Stimulated activated CD8-positive, alpha-beta memory T cell treated with anti-CD3 and anti-CD28 coated beads, Interleukin-7, amount 100 ng/mL, for 4 hours (primary cell): ENCODE measurements at places on chromosomes 13 and 19.

DNA sequence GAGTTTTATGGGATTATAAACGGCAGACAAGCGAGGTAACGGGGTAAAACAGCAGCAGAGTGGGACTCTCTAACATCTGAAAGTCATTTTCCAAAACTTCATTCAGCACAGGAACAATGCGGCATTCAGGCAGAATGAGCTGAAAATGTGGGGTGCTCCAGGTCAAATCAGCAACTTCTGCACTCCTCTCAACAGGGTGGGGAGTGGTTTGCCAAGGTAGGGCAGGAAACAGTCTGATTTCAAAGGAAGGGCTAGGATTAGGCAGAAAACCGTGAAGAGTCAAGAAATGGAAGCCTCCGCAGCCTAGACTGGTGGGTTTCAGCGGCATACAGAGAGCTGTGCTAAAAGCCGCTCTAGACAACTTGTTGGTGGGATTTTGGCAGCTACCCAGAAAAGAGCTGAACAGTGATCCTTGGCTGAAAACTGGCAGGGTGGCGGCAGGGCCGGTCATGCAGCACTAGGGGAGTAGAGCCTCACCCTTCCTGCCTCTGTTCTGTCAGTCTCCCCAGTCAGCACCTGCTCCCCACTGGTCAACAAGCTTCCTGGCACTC lies 154.2 kb upstream of the KLF12 start:
- DNase-seq, result no peak

DNA sequence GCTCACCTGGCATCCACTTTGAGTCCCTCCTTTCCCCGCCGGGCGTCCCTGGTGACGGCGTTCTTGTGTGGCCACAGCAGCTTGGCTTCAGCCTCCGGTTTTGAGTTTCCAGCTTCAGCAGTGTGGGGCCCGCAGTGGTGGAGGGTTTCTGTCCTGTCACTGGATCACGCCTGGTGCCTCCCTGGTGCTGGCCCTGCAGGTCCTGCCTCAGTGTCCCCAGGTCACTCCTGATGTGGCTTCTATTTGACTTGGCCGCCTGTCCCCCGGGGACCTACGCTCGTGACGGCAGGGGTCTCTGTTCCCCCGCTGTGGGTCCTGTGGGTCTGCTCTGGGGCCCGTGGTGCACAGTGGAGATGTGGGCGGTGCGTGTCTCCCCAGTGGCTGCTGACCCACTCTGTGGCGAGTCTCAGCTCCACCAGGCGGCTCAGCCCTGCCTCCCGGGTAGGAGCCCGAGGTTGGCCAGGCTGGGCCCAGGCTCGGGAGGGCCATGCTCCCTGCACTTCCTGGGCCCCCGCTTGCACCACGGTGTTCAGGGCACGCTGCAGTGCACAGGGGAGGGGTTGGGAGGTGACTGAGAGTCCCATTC lies 1.9 kb downstream of the ATP4B start:
- DNase-seq, result no peak

DNA sequence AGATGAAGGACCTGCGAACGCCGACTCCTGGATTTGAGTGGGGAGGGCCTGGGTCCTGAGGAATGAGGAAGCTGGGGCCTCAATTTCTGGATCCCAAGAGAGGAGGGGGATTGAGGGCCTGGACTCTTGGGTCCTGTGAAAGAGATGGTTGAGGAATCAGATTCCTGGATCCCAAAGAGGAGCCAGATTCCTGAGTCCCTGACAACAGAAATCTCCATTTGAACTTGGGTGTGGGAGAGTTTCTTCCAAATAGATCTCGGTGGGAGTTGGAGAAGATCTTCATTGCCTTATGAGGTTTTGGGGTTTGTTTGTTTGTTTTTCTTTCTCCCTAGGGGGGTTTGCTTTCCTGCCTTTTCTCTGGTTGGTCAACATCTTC lies 624 bp downstream of the PSENEN start:
- no peak for DNase-seq

GRCh38 chr19:17846146-17846545 lies 1.6 kb downstream of the JAK3 start:
- no peak for DNase-seq
